Cardiac fibroblast (primary cell): ENCODE measurements at places on chromosomes 13 and 19.

- no peak for DNase-seq
Measured at GRCh38 chr19:4067396-4068046, 822 bp upstream of the ZBTB7A start.

DNA sequence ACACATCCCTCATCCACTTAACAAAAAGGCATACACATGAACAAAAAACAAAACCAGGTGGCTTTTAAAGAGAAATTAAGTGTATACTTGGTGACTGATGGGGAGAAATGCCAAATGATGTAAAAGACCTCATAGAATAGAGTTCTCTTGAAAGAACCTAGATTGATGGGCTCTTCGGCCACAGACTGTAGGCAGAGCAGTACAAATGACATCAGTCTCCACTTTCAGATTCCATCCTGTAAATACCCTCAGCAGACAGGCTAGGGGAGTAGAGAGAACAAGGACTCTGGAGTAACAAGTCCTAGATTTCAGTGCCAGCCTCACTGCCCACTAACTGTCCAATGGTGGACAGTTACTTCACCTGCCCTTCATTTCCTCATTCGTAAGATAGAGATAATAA lies 203.8 kb downstream of the MZT1 start:
- DNase-seq, result no peak

DNA sequence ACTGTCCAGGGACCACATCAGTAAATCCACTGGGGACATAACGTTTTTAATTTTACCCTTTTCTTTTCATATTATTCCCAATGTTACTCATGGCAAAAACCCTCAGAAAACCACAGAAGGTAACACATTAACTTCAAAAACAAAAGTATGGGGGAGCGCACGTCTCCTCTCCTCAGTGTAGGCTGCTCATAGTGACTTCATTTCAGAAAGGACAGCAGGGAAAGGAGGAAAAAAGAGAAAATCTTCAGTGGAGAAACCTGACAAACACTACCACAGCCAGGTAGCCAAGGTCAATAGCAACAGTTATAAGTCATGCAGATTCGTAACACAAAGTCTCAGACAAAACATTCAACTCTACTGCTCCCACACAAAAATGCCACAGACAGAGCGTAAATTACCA lies 21.4 kb downstream of the DZIP1 start:
- no peak for DNase-seq

GRCh38 chr19:45834970-45835369 lies 19.9 kb upstream of the RSPH6A start:
- DNase-seq, result no peak

DNA sequence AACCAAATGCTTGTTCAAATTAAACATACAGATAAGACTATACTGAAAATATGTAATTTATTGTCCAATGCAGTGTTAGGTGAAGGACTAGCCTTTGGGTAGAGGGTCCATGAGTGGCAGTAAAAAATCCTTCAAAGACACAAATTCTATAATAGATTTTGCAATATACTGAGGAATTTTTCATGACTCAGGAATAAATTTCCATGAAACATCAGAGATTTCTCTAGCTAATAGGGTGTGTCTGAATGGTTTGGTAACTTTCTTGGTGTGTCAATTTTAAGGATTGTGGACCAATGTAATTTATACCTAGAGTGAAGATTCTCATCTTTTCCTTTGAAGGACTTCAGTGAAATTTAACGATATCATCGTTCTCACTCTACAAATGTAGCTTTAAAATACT lies 546.7 kb downstream of the SLITRK5 start:
- no peak for DNase-seq
